ENCODE measurements at places on chromosomes 5 and 9.

DNA sequence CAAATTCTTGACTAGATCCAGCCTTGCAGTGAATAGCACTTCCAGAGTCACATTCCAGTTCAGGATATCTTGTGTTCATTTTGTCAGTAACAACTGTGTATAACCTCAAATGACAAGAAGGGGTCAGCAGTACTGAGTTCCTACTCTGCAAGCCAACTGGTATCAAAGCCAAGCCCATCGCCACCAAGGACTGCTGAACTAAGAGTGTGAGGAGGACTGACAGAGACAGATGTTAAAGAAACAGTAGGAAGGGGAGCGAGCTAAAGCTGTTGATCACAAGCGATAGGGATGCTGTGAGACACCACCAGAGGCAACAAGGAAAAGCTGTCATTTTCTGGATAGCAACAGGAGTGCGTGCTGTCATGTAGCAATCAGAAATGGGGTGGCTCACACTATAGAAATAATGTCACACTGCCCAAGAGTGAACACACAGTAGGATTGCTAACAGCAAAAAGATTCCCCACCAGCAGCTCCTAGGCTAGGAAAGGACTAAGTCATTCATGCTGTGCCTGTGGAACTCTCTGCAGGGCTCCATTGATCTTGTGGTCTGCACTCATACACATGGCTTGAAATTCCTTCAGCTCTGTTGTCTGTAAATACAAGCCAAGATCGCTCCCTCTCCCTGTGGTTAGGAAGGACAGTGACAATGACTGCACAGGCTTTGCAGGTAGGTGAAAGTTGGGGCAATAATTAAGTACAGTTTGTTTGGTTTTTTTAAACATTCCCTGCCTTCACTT is 658.6 kb downstream of the NR2F1-AS1 start:
- no peak for DNase-seq

GRCh38 chr5:101590384-101590783 is 687.3 kb upstream of the ST8SIA4 start:
- no peak for DNase-seq

DNA sequence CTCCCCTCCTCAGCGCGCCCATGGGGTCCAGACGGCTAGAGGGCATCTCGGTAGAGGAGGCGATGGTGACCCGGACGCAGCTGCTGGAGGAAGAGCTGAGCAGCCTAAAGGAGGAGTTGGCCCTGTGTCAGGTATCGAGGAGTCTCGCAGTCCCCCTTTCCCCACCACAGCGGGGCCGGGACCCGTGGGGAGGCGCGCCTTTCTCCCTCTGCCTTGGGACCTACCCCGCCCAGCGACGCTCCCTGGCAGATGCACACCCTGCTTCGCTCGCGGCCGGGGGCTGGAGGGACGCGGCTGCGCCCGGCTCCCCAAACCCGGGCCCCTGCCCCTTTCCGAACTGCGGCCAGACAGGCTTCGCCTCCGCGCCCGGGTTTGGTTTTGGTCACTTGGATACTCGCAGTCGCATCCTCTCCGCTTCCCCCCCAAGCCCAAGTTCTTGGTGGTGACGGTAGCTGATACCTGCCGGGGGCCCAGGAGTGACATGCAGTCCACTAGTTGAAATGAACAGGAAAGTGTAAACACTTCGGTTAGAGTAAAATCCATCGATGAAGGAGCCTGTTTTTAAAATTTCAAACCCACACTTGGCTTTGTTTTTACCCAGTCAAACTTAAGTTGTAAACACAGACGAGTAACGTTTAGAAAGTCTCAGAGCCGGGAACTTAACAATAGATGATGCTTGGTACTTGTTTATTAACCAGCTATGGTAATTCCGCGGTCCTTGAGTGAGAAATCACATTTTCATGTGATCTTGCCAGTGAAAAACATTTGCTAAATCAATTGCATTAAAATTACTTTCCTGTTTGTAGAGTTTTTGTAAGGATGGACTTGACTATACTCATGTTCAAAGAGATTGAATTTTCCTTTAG is 688 bp downstream of the CNTLN start:
- no peak for DNase-seq

GRCh38 chr5:80134876-80135275 is 99.7 kb downstream of the THBS4 start:
- DNase-seq: no peak

- DNase-seq: no peak
Measured at GRCh38 chr9:84711398-84711777, 41.9 kb downstream of the NTRK2 start.

- DNase-seq: no peak
Measured at GRCh38 chr5:33588654-33589372, 148.0 kb downstream of the TARS1 start.

DNA sequence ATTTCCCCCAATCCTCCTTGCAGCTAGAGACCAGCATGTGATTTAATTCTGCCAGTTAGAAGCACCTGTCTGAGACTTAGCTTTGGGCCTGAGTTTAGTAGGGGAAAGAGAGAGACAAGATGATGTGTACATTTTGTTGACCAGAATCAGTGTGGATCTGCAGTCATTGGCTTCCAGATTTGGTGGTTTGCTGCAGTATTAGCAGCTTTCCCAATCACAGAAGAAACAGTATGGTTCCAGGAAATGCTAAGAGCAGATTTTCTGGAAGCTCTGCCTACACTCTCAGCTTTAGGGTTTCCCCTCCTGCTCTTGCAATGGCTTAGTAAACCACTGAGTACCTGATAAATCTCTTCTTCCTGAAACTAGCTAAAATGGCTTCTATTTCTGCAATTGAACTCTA is 48.8 kb upstream of the FREM1 start:
- DNase-seq: no peak

DNA sequence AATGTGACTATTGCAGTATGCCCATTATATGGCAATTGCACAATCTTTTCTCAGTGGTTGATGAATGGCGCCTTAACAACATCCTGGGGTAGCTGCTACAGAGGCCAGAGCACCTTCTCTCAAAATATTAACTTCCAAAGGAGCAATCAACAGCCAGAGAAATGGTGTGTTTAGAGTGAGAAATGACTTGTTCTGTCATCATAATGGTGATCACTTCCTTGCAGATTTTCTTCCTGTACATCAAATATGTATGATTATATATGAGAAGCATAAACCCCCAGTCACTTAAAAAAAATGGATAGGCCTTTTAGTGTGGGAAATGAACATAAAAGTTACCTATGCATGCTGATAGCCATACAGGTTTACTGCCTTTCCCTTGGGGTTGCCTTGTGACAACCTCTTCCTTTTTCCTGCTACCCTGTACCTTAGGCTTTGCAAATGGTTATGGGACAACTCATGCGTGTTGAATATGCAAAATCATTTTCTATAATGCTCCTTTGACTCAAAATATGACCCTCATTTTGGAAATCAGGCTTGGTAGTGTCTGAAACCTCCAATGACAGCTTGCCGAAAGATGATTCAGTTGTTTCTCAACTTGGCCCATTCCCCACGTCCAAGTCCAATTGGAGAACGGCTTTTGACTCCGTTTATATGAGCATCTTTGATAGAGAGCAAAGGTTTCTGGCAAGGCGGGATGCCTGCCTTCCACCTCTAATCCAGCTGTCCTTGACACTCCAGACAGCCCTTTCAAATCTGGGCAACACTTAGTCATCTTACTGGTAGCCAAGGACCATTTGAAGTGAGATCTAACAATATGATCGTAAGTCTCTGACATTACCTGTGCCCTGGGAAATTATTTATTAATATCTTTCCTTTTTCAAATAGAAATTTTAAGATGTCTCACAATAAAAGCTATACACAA is 69.3 kb downstream of the SLC1A1 start:
- DNase-seq: no peak

DNA sequence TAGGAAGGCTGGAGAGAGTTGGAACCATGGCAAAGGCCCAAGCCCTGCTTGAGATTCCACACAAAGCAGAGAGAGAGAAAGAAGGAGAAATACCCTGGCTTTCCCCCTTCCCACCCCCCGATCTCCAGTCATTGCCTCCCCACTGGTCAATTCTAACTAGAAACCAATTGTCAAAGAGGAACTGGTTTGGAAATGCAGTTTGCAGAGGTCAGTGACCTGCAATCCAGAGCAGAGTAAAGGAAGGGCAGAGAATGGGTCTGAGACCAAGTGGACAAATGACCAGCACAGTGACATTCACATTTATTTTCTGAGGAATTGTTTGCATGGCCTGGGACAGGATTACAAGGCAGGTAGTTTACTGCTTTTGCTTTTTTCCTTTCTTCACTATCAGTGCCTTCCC is 37.5 kb upstream of the ZFYVE16 start:
- no peak for DNase-seq

GRCh38 chr5:35430381-35431162 is 187.1 kb upstream of the SPEF2 start:
- no peak for DNase-seq

- DNase-seq: no peak
Measured at GRCh38 chr5:134917070-134917815, 12.3 kb downstream of the PCBD2 start.

GRCh38 chr5:143976055-143976454 is 164.1 kb downstream of the HMHB1 start:
- DNase-seq: no peak

GRCh38 chr5:74460694-74461093 is 179.8 kb downstream of the ENC1 start:
- no peak for DNase-seq

DNA sequence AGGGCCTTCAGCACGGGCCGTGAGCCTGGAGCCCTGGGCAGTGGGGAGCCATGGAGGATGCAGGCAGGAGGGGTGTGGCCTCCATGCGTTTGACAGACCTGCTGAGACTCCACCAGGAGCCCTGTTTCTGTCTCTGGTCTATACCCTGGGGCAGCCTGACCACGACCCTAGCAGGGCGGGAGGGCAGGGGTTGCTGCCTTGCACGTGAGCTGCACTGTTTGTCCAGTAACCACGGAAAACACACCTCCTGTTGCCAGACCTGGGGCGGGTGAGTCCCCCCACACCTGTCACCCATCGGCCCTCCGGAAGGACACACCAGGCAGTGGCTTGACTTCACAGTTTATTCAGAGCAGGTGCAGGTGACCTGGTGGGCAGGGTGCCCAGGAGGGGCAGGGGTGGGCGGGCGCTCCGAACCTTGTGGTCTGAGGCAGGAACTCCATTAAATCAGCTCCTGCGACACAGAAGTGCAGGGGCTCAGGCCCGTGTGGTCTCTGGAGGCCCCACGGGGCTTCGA is 3.9 kb downstream of the LCN8 start:
- DNase-seq: no peak

Measured in nucleus accumbens (tissue), 56 donors.